T-helper 17 cell (primary cell): ENCODE measurements at places on chromosomes 6 and 20. TPM values are rescaled to one million over a fixed set of nuclear protein-coding genes. Genes with fewer than 3 reads are reported as not detected.

The HLA-DRA gene
- total RNA-seq, result 117 TPM

The SLC52A3 gene
- not detected for total RNA-seq

The TGM3 gene
- not detected for total RNA-seq

The TBC1D7 gene
- total RNA-seq, result 12.4 TPM

The ELOVL5 gene
- 147 TPM for total RNA-seq

The BFSP1 gene
- 0.21 TPM for total RNA-seq

The ELOVL4 gene
- total RNA-seq, result 5.1 TPM

The SLC35D3 gene
- 1.6 TPM for total RNA-seq

The PTCRA gene
- 35.0 TPM for total RNA-seq

The POU5F1 gene
- not detected for total RNA-seq
